ENCODE measurements at places on chromosomes 12 and 14.

DNA sequence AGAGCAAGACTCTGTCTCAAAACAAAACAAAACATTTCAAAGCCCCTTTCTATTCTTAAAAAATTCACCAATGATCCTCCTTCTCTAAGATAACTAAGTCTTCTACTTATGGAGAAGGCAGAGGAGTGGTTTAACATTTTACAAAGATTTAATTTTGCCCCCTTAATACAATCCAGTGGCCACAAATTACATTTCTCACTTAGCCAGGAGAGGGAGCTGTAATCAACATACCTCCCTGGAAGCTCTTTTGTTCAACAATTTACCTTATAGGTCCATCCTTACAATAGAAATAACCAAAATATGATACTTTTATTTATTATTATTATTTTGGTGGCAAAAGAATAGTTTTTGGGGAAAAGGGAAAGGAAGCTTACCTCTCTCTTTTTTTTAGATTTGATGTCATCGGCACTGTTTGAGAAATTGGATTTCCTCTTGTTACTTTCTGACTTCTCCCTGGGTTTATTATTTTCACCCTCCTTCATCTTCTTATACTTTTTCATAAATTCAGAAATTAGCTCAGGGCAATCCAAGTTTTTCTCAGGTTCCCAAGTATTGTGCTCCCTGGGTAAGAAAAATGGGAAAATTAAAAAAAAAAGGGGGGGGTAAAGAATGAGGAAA, 28.1 kb downstream of the CBX5 start:
- no peak for DNase-seq

GRCh38 chr14:68395604-68396003, 397.3 kb downstream of the ZFP36L1 start:
- DNase-seq: no peak

DNA sequence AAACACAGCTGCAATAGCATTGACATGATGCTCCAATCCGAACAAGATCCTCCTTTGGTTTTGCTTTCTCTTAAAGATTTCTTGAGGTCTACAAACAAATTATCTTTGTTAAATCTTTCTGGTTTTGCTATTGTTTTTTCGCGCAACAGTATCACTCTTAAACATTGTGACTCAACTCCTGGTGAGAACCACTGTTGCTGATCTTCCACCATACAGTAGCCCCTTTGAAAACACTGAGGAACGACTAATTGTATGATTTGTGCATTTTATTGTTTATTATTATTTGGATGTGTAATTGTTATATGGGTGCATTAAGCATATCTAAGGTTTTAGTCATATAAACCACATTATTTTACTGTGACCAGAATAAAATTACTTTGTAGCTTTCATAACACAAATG, 282.8 kb downstream of the EGLN3 start:
- DNase-seq: no peak

- no peak for DNase-seq
Measured at GRCh38 chr14:51605575-51605974, 46.1 kb upstream of the FRMD6 start.

- no peak for DNase-seq
Measured at GRCh38 chr12:96425321-96425720, 25.1 kb upstream of the CDK17 start.

DNA sequence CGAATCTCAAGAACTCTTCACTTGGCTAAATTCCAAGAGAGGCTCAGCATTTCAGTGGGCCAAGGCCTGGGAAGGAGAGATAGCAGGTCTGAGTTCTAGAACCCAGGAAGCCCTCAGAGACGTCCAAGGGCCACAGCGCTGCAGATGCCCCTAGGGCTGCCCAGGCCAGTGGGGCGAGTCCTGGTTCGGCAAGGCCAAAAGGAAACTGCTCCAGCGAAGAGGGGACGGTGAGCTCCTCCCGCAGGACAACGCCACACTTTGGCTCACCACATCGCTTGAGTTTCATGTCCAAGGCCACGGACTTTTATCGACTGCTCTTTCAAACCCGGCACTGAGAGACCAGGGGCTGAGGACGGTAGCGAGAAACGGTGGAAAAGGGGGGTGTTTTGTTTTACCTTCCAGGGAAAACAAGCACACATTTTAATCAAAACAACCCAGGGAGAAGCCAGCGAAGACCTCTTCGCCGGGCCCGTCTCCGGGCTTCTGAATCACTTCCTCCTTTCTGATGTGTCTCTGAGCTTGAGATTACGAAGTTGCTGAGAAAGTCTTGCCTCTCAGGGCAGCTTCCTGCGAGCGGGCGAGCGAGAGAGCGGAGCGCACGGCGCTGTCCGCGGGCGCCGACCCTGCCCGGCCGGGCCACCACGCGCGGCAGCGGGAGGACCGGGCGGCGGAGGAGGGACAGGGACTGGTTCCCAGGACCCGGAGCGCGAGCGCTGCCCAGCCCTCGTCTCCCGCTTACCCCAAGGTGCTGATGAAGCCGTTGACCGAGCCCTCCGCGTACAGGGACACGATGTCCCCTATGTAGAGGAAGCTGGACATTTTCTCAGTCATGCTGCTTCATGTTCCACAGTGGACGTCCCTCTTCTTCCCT, 808 bp downstream of the ITPR2 start:
- peak; percentile 83 for DNase-seq

DNA sequence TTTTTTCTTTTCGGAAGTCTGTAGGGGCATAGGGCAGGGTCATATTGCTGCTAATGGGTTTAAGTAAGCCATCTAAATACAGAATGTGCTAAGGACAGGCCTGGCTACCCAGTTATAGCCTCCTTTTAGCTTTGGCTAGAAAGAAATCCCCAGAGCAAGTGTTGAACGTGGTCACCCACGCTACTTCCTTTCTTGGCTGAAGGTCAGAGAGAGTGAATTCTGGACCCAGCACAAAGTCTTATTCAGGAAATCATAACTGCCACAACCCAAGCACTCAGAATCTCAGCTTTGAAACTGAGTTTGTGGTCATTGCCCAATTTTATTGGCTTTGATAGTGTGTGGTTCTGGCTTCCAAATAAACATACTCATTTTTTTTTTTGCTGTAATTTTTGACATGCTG, 542.1 kb upstream of the ATP2B1 start:
- no peak for DNase-seq

- no peak for DNase-seq
Measured at GRCh38 chr12:67651132-67651695, 2.7 kb downstream of the DYRK2 start.

- no peak for DNase-seq
Measured at GRCh38 chr12:127943481-127944210, 323.3 kb upstream of the TMEM132C start.

- DNase-seq: no peak
Measured at GRCh38 chr12:130617219-130617618, 98.9 kb downstream of the RIMBP2 start.

DNA sequence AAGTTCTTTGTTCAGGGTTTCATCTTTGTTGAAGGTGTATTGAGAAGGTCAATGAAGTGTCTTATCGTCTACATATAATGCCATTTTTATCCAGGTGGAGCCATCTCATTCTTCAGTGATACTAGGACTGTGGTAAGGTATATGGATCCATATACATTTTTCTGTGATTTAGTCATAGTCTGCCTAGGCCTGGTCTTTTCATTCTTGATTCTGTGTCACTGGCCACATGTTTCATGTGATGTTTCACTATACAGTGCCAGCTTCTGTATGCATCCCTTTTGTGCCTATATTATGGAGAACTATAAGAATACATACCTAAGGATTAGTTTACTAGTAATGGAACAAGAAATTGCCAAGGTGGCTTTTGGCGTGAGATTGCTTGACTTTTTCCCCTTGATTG, 40.5 kb downstream of the VEZT start:
- no peak for DNase-seq

- no peak for DNase-seq
Measured at GRCh38 chr12:89179983-89180382, 172.3 kb downstream of the DUSP6 start.

- no peak for DNase-seq
Measured at GRCh38 chr14:32939254-32940065, 781 bp downstream of the NPAS3 start.

All from GM06990 (cell line).